ENCODE measurements at places on chromosomes 2 and 18.

- no peak for ATAC-seq
These were observed 25.0 kb upstream of the MAP3K20 start for GRCh38 chr2:173050684-173051083.

- no peak for ATAC-seq
These were observed 34.5 kb downstream of the ARL4C start for GRCh38 chr2:234462218-234462992.

DNA sequence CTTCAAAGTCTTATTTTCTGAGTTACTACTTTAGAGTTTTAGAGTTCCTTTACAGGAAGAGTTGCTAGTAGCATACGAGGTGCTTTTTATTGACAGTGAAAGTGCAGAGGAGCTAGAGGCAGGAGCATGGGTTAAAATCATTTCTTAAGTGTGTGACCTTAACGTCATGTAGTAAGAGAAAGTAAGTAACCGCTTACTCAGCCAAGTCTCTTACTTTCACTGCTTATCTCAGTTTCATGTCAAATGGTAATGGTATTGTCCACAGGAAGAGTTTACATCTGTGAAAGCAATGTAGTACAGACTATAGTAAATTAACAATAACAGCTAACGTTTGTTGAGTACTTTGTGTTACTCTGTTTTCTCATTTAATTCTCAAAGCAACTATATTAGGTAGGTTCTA lies 12.6 kb downstream of the NDUFAF7 start:
- no peak for ATAC-seq

DNA sequence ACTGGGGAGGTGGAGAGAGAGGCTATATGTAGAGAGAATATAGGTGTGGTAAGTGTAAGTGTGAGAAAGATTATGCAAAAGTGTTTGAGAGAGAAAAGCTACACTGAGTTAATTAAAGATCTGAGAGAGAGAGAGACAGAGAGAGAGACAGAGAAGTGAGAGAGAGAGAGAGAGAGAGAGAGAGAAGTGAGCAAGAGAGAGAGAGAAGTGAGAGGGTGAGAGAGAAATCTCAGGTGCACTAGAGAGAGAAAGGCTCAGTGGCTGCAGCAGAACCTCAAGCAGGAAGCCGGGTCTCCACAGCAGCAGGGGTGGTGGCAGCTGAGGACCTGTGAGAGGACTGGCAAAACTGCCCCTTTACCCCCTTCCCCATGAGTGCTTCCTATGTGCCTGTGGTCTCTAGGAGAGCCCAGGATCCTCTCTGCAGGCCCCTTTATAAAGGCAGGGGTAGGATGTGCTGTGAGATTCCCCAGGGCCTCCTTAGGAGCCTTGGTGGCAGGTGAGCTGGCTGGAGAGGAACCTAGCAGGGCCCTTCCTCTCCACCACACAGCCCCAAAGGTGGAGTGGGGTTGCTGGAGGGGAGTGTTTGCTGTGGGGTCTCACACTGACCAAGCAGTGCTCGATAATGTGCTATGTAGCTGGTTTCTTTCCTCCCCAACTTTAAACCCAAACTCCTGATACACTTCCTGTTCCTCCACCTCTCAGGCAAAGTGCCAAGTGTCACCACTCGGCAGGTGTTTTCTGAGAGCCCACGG lies 52.6 kb downstream of the SLC4A5 start:
- ATAC-seq: no peak

GRCh38 chr18:66461344-66461743 lies 142.5 kb downstream of the CDH19 start:
- ATAC-seq: no peak

- no peak for ATAC-seq
These were observed 10.5 kb downstream of the SCTR start for GRCh38 chr2:119513832-119514231.

DNA sequence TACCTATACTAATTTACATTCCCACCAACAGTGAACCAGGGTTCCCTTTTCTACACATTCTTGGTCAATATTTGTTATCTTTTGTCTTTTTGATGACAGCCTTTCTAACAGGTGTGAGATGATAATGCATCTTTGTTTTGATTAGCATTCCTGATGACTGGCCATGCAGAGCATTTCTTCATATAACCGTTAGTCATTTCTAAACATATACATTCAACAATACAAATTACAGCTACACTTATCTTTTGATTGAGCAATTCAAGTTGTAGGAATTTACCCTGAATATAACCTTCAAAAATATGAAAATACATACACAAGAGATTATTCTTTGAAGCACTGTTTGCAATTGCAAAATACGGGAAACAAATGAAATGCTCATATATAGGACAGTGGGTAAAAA lies 94.9 kb downstream of the TMEM131 start:
- ATAC-seq: no peak

GRCh38 chr2:60998628-60999545 lies 18.6 kb upstream of the PEX13 start:
- ATAC-seq: peak; percentile 79

GRCh38 chr2:34736482-34736881 lies 1137.4 kb upstream of the FAM98A start:
- no peak for ATAC-seq

GRCh38 chr2:223101340-223102039 lies 49.5 kb downstream of the KCNE4 start:
- ATAC-seq: peak; percentile 54

DNA sequence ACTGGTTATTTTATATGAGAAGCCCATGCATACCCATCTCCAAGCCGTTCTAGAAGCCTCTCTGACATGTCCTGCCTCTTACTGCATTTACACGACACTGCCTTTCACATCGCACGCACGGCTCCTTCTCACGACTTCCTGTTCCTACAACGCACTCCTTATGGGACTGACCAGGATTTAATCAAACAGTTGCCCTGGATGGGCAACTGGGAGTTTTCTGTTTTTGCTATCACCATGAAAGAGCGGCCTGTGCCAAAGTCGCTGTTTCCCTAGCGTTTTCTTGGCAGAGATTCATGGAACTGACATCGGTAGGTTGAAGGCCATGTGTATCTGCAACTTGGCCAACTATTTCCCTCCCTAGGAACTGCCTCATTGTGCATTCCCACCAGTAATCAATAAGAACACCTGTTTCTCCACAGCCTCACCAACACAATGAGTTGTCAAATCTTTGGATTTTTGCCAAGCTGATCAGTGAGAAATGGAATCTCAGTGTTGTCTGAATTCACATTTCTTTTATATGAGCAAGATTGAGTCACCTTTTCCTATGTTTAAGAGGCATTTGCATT lies 97.2 kb upstream of the OTOS start:
- ATAC-seq: no peak

DNA sequence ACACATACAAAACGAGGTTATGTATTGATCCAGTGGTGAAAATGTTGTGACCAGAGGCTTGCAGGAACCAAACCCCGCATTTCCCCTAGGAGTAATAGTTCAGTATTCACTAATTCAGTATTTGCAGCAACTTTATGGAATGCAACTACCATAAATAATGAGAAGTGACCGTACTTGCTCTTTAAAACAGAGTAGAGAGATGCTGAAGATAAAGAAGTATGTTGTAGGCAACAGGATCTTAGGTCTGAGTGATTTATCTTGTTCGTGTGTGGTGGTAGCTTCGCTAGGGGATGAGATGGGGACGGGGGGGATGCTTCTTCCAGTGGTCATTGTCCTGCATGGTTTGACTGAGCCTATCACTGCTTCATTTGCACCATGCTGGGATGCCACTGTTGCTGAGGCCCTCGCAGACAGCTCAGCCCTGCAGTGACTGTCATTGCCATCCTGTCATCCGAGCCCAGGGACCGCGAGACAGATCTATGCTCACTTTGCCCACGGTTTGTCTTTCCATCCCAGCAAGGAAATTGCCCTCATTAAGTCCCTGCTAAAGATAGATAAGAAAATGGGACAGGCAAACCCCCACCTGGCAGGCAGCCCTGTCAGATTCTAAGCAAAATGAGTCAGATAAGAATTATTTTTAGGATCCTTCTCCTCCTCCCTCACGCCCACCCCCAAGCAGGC lies 181.3 kb downstream of the CTIF start:
- peak; percentile 68 for ATAC-seq

GRCh38 chr2:7057865-7058400 lies 140.7 kb downstream of the RNF144A start:
- no peak for ATAC-seq

DNA sequence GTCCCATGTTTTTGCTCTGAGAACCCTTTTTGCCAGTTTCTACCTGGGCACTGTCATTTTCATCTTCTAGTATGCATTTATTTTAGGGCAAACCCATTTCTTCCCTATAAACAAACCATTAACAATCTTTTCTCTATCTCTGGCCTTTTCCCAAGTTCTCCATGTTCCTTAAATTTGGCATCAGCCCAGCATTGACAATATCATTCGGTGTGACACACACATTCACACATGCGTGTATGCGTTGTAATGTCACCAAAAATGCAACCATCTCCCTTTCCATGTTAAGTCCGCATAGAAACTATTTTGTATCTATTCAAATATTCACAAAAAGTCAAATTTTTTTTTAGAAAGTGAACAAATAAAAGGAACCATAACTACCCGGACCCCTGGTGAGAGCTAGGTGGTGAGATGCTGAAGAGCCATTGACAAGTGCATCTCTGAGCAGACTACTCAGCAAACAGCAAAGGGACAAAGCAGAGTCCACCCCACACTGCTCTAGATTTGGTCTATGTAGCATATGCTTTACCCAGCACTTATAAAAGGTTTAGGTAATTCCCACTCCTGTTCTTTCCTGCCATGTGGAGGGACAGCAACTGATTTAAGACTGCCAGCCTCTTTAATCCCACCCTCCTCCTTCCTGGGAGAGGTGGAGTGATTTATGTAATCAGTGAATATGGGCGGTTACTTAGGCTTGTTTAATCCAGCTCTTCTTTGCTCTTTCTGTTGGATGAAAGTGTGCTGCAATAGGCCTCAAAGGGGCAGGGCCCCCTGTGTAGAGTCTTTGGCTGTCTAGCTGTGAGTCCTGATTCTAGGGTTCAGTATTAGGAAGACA lies 124.1 kb downstream of the METTL8 start:
- no peak for ATAC-seq

- no peak for ATAC-seq
These were observed 102.2 kb upstream of the CYP1B1 start for GRCh38 chr2:38178119-38178518.

GRCh38 chr2:195360242-195360641 lies 296.8 kb upstream of the SLC39A10 start:
- ATAC-seq: no peak

DNA sequence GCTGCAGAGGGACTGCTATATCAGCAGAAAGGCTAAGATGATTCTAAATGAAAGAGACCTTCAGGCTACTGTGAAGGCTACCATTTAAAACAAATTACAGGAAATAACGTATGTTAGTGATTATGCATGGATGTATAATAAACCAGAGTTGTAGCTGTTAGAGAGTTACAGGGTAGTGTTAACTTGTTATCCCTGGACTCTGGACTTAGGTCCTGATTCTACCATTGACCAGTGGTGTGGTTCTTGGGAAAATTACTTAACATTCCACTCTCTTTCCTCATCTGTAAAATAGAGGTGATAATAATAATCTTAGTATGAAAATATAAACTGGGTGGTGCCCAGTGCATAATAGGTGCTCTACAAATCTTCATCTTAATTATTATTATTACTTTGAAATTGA lies 22.2 kb downstream of the LAMA3 start:
- ATAC-seq: no peak

- peak; percentile 97 for ATAC-seq
These were observed 149.8 kb downstream of the COPS8 start for GRCh38 chr2:237235383-237236095.

DNA sequence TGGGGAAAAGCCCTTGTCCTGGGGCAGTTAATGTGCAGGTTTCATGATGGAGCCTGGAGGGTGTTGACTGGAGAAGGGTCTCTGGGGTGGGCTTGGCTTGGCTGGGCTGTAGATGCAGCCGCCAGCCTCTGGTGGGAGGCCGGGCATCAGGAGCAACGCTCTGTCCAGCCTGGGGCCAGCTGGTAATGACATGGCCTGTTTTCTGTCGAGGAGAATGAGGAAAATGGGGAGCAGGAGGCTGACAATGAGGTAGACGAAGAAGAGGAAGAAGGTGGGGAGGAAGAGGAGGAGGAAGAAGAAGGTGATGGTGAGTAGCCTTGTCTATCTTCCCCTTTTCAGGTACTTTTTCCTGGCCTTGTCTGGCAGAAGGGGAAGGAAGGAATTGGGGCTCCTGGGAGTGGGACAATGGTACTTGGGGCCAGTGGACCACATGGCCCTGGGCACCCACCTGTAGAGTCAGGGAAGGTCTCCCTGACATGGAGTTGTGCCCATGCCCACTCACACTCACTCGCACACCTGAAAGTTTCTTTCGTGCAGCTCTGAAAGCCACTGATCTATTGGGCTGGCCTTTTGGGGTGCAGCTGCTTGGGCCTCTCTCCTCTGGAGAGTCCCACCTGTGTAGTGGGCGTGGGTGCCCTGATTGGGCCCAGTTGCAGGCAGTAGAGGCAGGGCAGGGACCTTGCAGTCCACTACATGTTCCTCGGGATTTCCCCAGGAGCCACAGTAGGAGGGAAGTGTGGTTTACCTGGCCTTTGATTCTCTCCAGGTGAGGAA lies 3.5 kb downstream of the PTMA start:
- ATAC-seq: no peak

GRCh38 chr2:191740759-191741158 lies 62.8 kb downstream of the NABP1 start:
- ATAC-seq: no peak

DNA sequence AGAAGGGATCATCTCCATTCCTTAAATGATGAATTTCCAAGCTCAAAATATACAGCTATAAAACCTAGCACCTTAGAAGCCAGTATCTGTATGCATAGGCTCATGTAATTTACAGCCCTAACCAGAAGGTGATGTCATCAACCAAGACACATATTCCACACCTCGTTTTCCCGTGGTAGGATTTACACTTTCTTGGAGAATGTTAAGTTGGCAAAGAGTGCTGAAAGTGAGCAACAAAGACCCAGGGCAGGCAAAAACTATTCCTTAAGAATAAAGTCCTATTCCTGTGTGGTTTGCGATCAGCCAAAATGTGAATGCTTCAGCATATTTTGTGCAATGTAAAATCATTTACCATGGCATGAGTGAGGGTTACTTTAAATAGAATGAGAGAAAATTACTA lies 247.1 kb downstream of the OSR1 start:
- ATAC-seq: no peak

DNA sequence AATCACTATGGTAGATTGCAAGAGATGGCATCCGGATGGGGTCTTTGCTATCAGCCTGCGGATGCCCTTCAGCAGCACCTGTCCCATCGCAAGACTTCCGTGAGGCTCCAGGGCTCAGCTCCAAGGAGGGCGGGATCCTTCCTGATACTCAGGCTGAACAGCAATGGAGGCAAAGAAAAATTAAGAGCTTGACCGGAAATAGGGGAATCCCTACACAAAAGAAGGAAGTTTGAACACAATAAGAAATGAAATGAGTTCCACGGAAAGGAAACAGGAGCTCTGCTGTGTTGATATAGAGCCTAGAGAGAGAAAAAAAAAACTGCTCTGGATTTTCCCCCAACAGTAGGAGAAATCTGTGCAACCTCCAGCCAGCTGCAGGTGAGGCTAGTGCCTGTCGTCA lies 91.9 kb downstream of the ARL4C start:
- ATAC-seq: no peak

DNA sequence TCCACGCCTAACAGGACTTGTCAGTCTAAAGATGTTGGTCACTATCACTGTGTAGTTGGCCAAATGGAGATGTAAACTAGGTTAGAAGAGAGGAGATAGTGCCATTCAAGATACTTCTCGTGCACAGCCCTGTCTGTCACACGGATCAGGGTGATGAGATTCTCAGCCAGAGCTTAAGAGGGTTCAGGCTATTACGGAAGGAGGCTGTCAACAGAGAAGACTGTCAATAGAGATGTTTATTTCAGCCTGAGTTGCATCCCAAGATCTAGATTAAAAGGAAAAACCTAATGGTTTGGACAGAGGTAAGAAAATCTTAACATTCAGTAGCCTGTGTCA lies 83.4 kb downstream of the AAK1 start:
- ATAC-seq: peak; percentile 36
